ENCODE measurements at places on chromosomes 1 and 21.
A peak's percentile ranks its signal among the peaks of the same experiment; 100 is the strongest.

- no peak for DNase-seq
These were observed 37.2 kb downstream of the KCNK1 start for GRCh38 chr1:233651061-233651460.

DNA sequence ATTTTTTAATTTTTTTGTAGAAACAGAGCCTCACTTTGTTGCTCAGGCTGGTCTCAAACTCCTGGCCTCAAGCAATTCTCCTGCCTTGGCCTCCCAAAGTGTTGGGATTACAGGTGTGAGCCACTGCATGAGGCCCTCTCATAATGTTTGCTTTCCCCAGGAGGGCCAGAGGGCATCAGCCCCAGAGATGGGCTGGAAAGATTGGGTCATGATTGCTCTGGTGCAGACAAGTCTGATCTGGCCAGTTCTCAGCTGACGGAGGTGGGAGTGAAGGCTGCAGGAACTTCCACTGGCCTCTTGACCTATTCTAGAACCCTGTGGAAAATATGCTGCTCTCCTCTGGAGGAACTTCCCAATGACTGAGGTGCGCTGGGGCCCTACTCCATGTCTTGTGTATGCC, 43.4 kb upstream of the RD3 start:
- DNase-seq = no peak

DNA sequence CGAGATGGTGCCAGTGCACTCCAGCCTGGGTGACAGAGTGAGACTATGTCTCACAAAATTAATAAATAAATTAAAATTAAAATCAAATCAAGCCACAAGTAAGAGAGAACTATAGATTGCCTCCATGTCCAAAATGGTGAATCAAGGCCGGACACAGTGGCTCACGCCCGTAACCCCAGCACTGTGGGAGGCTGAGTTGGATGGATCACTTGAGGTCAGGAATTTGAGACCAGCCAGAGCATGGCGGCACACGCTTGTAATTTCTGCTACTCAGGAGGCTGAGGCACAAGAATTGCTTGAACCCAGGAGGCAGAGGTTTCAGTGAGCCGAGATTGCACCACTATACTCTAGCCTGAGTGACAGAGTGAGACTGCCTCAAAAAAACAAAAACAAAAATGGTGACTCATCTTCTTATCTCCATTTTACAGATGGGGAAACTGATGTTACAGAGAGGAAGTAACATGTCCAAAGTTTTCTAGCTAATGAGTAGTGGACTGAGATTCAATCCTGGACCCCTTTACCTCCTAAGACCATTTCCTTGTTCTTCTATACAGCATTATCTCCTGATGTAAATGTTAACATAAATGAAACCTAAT, 99.0 kb upstream of the HNRNPU start:
- no peak for DNase-seq

DNA sequence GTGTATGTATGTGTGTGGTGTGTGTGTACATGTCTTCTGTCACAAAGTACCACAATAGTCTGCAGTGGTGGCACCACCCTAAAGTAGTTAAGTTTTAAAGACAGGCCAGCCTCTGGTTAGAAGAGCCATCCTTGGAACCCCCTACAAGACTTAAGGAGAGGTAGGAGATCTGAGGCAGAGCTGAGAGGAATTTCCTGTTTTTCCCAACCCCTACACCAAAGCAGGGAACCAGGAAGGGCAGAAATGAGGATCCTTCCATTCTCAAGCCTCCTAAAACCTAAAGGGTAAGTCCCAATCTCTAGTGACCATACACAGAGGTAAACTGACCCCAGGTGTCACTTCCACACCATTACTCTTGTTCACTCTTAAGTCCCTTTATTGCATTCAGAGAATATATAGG, 11.1 kb downstream of the PEA15 start:
- DNase-seq = no peak

DNA sequence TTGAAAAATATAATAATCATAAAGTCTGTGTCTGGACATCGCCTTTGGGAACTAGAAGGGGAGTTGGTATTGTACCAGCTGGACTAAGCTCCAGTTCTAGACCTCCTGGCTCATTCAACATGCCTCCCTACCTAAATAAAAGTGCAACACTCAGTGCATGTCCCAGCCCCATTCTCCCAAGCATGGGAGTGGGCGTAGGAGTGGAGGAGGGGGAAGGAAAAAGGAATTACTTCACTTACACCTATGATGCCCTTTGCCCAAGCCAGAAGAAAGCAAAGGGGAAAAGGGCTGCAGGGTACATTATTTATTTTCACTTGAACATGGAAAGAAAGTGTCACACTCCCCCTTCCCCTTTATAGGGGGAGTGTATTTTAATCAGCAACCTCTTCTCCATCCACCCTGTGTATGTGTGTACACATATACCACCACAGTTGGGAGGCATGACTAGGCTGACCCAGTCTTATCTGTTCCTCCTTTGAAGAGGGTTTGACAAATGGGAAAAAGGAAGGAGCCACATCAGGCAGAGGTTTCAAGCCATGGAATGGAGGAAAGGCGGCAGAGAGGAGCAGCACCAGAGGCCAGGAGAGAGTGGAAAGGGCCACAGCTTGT, 3.2 kb downstream of the NIT1 start:
- DNase-seq = no peak

GRCh38 chr1:157292809-157293564, 154.8 kb upstream of the ETV3 start:
- DNase-seq = no peak

GRCh38 chr1:55195521-55196233, 19.5 kb downstream of the USP24 start:
- peak; percentile 21 for DNase-seq

DNA sequence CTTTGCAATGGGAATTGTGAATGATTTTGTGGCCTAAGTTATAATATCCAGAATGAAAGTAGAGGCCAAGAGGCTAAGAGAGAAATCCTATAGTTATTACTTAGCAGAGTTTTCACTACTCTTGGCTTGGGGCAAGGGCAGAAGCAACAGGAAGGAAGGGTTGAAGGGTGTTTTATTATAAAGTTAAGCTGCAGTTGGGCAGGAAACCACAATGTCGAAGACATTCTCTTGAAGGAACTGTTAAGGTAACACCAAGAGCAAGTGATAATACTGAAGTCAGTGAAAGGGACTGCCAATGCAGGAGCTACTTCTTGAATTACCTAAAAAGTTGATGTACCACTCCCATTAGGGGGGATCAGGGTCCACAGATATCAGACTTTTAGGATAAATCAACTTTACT, 8.3 kb downstream of the XCL2 start:
- no peak for DNase-seq

DNA sequence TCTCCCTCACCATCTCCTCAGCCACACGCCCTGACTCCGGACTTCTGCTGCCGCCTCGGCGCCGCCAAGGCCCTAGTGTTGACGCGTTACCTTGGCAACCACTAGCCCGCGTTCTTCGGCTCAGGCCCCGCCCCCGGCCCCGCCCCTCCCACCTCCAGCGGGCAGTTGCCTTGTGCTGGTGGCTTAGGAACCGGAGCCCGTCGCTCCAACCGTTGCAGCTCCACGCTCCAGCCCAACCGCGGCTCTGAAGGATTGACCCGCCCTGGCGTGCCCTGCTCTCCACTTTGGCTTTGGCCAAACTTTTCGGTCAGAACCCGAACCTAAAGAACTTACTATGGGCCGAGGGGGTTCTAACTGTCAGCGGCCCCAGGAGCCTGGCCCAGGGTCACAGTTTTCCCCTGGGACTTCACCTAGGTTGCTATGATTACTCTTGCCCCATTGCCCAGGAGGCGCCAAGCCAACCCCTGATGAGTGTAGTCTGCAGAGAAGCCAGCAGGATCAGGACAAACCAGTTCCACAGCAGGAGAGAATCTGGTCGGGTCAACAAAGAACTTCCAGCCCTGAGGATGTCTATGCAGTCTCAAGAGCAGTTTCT, at the start of gene CFAP45:
TSS of gene CFAP45 (minus strand) at position 80 of the 595 bp plus-strand sequence. CDS start at position 13, 67 bp downstream.
- DNase-seq = no peak

DNA sequence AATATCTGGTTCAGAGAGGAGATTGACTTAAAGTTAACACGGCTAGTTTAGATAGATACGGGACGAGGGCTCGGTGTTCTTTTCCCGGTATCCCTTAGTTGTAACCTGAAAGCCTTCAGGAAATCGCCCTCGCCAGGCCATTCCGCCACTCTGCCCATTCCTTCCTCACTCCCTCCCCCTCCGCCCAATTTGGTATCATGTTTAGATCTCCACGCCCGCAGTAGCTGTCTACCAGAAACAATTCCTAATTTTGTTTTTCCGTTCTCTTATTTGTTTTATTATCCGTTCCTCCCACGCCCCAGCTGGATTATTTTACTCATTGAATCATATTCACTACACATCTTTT, 685 bp upstream of the VAMP4 start:
- no peak for DNase-seq

- no peak for DNase-seq
These were observed 193.1 kb upstream of the EDN2 start for GRCh38 chr1:41677620-41678019.

- DNase-seq = no peak
These were observed 152.8 kb downstream of the FOXD2 start for GRCh38 chr1:47590523-47591225.

- DNase-seq = no peak
These were observed 54.5 kb upstream of the PLXNA2 start for GRCh38 chr1:208298593-208299269.

GRCh38 chr1:214552174-214552608, 789 bp upstream of the PTPN14 start:
- DNase-seq = peak; percentile 61

DNA sequence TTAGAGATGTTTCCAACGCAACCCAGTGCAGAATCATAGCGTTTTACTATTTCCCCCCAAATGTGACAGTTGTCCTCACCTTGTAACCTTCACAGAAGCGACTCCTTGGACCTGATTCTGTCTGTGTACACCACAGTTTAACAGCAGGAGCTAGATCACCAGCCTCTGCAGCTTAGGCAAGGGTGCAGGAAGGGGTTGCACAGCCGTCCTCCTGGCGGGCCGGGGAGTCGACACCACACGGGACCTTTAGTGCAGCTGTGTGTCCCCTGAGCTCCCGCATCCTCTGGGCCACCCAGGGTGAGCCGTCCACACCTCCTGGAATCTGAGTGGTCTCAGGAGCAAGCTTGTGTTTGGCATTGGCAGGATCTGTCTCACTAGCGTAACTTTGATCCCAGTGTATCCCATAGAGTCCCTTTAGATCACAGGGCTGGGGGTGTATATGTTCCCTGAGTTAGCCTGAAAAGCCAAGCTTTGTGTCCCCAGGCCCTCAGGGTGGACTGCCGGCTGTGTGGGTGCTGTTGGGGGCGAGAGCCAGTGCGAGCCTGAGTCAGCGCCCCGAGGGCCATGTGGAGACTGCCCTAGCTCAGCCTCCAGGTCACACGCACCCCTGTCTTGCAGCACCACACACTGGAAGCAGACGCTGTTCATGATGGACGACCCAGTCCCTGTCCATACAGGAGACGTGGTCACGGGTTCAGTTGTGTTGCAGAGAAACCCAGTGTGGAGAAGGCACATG, 27.5 kb downstream of the PRMT2 start:
- DNase-seq = no peak

All from GM04503 (cell line).